ENCODE measurements at places on chromosomes 11 and 22.

DNA sequence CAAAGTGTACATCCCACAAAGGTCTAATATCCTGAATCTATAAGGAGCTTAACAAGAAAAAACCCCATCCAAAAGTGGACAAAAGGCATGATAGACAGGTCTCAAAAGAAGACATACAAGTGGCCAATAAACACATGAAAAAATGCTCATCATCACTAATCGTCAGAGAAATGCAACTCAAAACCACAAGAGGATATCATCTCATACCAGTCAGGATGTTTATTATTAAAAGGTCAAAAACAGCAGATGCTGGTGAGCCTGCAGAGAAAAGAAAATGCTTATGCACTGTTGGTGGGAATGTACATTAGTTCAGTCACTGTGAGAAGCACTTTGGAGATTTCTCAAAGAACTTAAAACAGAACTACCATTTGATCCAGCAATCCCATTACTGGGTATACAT lies 12.7 kb downstream of the LGALS12 start:
- DNase-seq, result no peak

DNA sequence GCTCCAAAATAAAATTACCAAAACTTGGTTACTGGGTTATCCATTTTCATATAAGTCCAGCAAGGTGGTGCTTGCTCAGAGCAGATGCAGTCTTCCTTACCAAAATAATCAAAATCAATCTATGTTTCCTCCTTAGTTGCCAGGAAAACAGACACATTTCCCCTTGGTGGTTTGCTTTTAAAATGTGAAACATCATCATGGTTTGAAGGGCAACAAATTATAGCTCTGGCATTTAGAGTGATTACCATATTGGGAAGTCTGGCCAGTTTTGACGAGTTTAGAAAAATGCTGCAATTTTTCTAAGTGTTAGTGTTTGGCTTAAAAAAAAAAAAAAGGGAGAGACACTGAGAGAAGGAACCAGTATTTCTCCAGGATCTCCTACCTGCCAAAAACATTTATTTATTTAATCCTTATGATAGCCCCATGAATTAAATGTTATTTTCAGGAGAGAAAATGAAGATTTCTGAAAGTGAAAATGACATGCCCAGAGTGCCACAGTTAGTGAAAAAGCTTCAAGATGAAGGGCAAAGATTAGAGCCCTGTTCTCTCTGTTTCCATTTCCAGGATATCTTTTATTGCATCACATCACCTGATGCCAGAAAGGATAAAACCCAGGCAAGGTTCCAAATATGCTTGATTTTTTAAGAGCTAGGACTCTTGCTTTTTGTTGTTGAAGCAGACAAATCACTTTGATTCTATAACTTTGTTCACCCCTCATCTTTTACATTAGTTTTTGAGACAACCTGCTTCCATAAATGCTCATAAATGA lies 29.6 kb upstream of the TBCEL start:
- DNase-seq, result no peak

DNA sequence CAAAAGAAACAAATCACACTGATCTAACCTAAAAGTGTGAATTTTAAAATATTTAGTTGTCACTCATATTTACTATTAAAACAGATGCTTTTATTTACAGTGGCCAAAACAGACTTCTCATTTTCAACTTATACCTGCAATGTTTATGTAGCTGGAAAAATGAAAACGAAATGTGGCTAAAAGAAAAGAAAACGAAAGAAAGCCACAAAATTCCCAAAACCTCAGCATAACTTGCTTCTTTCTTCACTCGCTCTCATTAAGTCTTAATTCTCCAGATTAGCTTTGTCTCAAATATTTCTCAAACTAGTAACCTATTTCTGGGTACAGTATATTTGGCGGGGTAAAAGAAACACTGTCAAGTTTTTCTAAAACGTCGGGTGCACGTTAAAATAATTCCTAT lies 693 bp downstream of the CSTF3 start:
- DNase-seq, result no peak

- DNase-seq, result no peak
Observed at GRCh38 chr11:57643802-57644201, 5.9 kb downstream of the YPEL4 start.

GRCh38 chr11:68978626-68978930 lies 2.2 kb downstream of the MRGPRD start:
- DNase-seq, result no peak

GRCh38 chr22:33781411-33781810 lies 138.9 kb downstream of the LARGE1 start:
- DNase-seq, result no peak

GRCh38 chr22:24894998-24895397 lies 51.5 kb downstream of the LHFPL7 start:
- DNase-seq, result peak; percentile 51

- DNase-seq, result no peak
Observed at GRCh38 chr22:19844377-19845053, 10.2 kb downstream of the GNB1L start.

DNA sequence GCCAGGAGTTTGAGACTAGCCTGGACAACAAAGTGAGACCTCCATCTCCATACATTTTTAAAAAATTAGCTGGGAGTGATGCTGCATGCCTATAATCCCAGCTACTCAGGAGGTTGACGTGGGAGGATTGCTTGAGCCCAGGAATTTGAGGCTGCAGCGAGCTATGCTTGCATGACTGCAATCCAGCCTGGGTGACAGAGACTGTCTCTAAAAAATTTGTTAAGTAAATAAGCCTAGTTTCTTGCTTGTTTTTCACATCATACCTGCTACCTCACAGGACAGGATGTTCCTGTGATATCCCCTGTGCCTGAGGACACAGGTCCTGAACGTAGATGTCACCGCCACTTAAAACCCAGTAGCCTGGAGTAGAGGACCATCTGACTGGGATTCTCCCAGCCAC lies 348.6 kb downstream of the MN1 start:
- DNase-seq, result no peak

DNA sequence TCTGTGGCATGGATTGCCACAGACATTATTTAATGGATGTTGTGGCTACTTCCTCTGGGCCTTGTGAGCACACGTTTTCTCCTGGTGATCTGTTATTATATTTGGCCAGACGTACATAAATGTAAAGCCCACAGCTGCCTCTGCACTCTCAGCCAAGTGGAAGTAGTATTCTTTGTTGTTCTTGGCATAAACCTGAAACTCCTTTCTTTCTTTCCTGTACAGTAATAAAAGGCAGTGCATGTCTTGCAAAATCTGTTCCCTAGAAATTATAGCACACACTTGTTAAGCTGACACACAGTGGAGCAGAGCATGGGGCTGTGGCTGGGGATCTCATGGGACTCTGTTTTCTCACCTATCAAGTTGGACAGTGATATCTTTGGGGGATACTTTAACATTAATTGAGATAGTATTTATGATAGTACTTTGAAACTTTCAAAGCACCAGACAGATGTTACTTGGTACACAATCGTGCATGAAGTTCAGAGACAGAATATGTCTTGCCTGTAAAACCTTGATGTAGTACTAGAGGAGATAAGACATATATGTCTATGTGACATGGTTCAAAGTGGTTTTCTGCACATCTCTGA lies 20.9 kb downstream of the PANX1 start:
- no peak for DNase-seq

DNA sequence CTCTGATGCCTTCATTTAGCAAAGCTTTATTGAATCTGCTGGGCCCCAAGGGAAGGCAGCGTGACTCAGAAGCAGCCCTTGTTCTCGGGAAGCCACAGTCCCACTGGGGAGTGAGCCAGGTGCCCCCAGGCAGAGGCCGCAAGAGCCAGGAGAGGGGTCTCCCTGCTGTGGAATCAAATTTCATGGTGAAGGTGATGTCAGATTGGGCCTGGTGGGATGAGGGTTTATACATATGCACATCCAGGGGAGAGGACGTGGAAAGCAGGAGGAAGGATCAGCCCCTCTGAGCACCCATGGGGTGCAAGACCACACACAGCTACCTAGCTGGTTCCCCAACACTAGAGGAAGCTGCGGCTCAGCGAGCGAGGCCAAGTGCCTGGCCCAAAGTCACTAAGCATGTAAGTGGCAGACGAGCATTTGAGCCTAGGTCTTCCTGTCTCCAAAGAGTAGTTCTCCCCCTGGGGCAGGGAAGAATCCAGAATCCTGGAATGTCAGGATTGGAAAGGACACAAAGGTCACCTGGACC lies 2.0 kb downstream of the SYNGR1 start:
- peak; percentile 66 for DNase-seq

DNA sequence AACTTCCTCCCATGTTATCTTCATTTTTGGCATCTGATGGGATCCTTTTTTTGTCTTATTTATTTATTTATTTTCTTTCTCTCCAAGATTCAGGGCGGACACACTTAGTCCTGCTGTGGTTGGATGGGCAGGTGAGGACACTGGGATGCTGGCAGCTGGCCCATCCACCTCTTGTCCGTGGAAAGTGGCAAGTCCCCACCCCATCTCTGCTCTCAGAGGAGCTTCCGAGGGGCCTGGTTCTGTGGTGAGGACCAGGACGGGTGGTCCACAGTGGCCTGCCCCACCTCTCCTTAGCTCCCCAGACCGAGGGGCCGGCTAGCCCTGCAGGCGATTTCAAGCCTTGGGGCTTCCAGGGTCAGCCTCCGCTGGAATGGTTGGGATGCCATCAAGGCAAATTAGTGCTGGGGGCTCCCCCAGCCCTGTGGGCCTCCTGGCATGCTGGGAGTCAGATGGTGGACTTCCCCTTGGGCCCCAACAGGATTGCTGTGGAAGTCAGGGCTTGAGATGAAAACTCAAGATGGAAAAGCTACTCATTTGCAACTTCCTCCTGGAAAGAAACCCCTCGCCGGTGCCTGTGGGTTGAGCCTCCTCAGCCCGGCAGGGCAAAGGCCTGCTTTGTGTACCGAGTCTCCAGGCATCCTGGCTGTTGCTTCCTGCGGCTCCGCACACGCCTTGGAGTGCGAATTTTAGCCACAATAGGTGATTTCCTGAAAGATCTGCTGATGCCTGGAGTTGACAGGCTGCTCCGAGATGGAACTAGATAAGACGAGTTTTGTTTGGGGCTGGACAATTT lies 31.2 kb upstream of the LINC01488 start:
- no peak for DNase-seq

GRCh38 chr22:41132550-41132949 lies 40.2 kb downstream of the EP300 start:
- DNase-seq, result no peak

- no peak for DNase-seq
Observed at GRCh38 chr11:6621711-6622211, 2.5 kb upstream of the TPP1 start.

DNA sequence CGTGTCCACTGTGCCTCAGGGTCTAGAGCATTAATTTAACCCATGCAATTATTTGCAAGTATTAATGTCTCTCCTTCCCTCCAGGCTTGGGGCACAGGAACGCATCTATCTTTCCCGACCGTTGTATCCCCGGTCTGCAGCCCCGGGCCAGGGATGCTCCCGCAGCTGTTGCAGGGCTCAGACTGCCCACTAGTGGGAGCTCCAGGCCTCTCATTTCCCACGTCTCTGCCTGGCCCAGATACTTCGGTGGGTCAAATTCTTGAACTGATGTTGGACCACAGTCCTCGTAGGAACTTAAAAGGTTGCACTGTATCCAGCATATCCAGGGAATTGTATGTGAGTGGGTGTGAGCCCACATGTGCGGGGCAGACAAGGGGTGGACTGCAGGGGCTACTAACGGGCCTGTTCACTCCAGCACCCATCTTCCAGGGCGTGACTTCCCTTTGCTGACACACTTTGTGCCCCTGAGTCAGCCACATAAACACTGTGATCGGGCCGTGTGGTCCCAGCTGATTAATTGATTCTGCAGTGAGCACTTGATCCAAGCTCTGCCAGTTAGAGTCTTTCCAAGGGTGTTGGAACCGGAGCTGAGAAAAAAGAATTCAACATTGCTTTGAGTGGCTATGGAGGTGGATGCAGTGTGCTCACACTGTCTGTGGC lies 451.3 kb downstream of the TBC1D22A start:
- peak; percentile 6 for DNase-seq

DNA sequence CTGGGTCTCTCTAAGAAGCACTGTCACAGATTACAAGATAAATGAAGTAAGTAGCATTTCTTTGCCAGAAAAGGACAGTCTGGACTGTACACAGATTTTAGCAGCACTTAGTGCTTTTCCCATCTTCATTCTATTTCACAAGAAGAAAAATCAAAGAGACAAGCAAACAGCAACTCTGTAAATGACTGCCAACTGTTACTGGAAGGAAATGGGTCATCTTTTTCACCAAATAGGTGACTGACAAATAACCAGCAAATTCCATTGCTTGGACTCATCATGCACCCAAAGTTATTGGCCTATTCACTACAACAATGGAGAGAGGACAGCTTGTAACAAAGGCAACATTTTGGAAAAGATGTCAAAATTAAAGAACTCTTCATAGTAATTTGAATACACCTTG lies 28.9 kb upstream of the CARD18 start:
- no peak for DNase-seq

DNA sequence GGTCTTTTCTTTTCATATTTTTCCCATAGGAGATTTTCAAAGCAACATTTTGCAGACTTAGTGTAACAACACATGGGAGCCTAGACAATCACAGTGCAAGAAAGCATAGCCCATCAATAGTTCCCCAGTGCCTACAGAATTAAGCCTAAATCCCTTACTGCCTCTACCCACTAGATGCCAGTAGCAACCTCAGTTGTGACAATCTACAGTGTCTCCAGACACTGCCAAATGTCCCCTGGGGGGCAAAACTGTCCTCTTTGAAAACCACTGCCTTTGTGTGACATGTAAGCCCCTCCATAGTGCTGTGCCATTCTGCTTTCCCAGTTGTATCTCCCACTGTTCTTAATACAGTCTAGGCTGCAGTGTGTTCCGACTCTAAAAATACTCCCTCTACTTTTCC lies 1329.0 kb downstream of the LRRC4C start:
- DNase-seq, result no peak

- DNase-seq, result no peak
Observed at GRCh38 chr11:1557051-1557884, 14.8 kb downstream of the DUSP8 start.

DNA sequence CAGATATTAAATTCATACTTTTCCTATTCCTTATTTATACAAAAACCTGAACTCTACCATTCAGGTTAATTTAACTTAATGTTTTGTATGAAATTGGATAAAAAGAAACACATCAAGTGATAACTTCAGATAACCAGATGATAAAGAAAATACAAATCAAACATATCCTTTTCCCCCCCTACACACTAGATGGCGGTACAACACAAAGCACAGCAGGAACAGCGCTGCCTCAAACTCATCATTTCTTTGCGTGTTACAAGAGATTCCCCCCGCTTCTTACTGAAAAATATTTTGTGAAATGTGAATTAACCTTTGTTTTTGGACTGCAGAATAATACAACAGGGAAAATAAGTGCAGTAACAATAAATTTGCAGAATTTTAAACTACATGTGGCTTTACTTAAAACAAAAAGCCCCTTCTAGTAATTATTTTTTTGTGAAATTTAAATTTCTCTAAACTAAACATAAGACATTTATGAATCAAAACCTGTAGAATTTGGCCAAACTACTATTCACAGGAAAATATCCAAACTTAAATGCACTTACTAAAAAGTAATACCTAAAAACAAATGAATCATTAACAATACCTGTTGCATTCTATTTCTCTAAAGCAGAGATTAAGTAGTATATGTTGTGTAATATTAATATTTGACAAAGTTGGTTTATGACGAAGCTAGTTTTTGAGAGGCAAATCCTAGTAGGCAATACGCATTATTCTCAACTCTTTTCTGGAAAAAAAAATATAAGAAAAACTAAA lies 74.4 kb downstream of the ARHGAP32 start:
- peak; percentile 45 for DNase-seq

All from AML-193 (cell line).